Hepatocyte (in vitro differentiated cells): ENCODE measurements at places on chromosomes 5 and 9.

DNA sequence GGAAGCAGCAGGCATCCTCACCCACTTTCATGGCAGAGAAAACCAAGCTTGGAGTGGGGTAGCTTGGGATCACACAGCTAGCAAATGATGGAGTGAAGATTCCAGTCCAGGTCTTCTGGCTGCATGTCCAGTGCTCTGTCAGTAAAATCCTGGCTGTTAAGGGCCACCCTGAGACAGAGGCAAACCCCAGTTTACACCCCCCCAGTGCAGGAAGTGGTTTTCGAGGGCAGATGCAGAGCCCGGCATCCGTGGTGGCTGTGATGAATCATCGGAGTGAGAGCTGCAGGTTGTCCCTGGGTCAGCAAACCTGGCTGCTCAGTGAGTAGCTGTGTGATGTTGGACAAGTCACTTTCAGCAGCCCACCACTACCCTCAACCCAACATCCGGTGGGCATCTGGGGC is 115.4 kb downstream of the RGS3 start:
- no peak overlapping the region for H3K4me3 ChIP-seq
- no peaks in the 10 kb centered on the region for H3K36me3 ChIP-seq
- H3K4me1 ChIP-seq: peaks cover 24% of the 10 kb centered on the region
- no peaks in the 10 kb centered on the region for H3K27me3 ChIP-seq

- no peak within 1 kb of the TSS for H3K27ac ChIP-seq
- no peaks in the 10 kb centered on the region for H3K4me1 ChIP-seq
- H3K4me3 ChIP-seq: no peak within 1 kb of the TSS
- DNase-seq: peak; percentile 87
- peaks cover 66% of the 10 kb centered on the region for H3K27me3 ChIP-seq
- no peaks in the 10 kb centered on the region for H3K36me3 ChIP-seq
Observed at GRCh38 chr5:59893429-59894227, at the start of gene PDE4D. PDE4D (minus strand) TSS chr5:59893726.

GRCh38 chr5:173890195-173890991 is 2.2 kb downstream of the CPEB4 start:
- DNase-seq: peak; percentile 24
- H3K36me3 ChIP-seq: no peaks in the 10 kb centered on the region
- H3K27me3 ChIP-seq: no peaks in the 10 kb centered on the region
- H3K27ac ChIP-seq: peak overlapping the region; percentile 49

GRCh38 chr5:71482132-71482531 is 26.7 kb downstream of the BDP1 start:
- H3K4me3 ChIP-seq: no peak overlapping the region
- H3K27me3 ChIP-seq: no peaks in the 10 kb centered on the region

GRCh38 chr5:75457691-75458090 is 53.7 kb downstream of the CERT1 start:
- H3K4me3 ChIP-seq: no peak overlapping the region
- H3K27ac ChIP-seq: no peak overlapping the region
- peak; percentile 15 for DNase-seq

- no peak overlapping the region for H3K27ac ChIP-seq
- no peaks in the 10 kb centered on the region for H3K36me3 ChIP-seq
- H3K4me3 ChIP-seq: no peak overlapping the region
- H3K27me3 ChIP-seq: no peaks in the 10 kb centered on the region
- H3K4me1 ChIP-seq: no peaks in the 10 kb centered on the region
Observed at GRCh38 chr9:20419533-20419932, 202.8 kb downstream of the MLLT3 start.

GRCh38 chr5:148859703-148860102 is 33.3 kb downstream of the ADRB2 start:
- H3K27me3 ChIP-seq: no peaks in the 10 kb centered on the region
- no peak for DNase-seq
- no peak overlapping the region for H3K4me3 ChIP-seq
- no peak overlapping the region for H3K27ac ChIP-seq

GRCh38 chr9:14270358-14271092 is 43.4 kb downstream of the NFIB start:
- H3K36me3 ChIP-seq: no peaks in the 10 kb centered on the region
- DNase-seq: peak; percentile 50
- H3K27ac ChIP-seq: peak overlapping the region; percentile 49
- no peaks in the 10 kb centered on the region for H3K27me3 ChIP-seq
- no peak overlapping the region for H3K4me3 ChIP-seq

GRCh38 chr9:5773324-5773999 is 59.5 kb downstream of the ERMP1 start:
- no peaks in the 10 kb centered on the region for H3K27me3 ChIP-seq
- no peak overlapping the region for H3K27ac ChIP-seq
- no peak for DNase-seq
- H3K36me3 ChIP-seq: peaks cover 5% of the 10 kb centered on the region
- H3K4me3 ChIP-seq: no peak overlapping the region
- H3K4me1 ChIP-seq: no peaks in the 10 kb centered on the region

DNA sequence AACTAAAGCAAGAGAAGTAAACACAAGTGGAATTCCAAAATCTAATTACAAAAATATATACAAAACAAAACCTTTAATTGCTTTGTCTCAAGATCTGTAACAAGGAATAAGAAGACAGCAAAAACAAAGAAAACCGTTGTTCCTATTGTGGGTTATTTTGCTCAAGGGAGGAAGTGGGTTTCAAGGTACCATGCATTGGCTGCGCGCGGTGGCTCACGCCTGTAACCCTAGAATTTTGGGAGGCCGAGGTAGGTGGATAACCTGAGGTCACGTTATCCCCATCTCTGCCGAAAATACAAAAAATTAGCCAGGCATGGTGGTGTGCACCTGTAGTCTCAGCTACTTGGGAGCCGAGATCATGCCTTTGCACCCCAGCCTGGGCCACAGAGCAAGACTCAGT is 12.1 kb upstream of the IQGAP2 start:
- H3K27me3 ChIP-seq: no peaks in the 10 kb centered on the region
- H3K4me3 ChIP-seq: no peak overlapping the region
- no peaks in the 10 kb centered on the region for H3K36me3 ChIP-seq
- H3K27ac ChIP-seq: no peak overlapping the region

DNA sequence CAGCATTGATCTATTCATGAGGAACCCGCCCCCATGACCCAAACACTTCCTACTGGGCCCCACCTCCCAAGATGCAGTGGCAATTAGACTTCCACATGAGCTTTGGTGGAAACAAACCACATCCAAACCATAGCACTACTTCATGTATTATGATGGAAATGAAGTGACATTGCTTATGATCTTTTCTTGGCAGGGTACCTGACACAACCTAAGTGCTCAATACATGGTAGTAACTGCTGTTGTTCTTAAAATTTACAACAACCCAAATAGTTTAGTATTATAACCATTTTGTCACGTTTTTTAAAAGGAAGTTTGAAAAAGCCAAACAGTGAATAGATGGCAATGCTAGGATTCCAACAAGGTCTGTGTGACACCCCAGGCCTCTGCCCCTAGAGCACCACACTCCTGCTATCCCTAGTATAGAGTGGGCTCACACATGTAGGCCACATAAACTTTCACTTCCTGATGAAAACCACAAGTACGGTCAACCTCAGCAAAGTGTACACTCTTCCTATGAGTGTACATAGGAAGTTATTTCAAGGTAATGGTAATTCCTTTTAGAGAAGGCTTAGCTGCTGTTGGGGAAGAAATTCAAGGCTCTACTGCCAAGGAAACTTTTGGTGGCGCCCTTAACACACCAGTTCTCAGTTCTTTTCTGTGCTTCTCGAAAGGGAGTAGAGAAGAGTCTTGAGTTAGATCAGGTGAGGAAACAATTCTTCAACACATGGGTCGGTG is 97.6 kb downstream of the ARSB start:
- H3K27ac ChIP-seq: no peak overlapping the region
- H3K36me3 ChIP-seq: no peaks in the 10 kb centered on the region
- DNase-seq: no peak

GRCh38 chr5:178560911-178561310 is 29.3 kb downstream of the COL23A1 start:
- H3K36me3 ChIP-seq: no peaks in the 10 kb centered on the region
- H3K27me3 ChIP-seq: no peaks in the 10 kb centered on the region
- no peak overlapping the region for H3K4me3 ChIP-seq
- no peak overlapping the region for H3K27ac ChIP-seq
